HS-5 (cell line): ENCODE measurements at places on chromosomes 13 and 19.

- peak; percentile 15 for DNase-seq
These were observed 40.5 kb upstream of the KLF5 start for GRCh38 chr13:73018336-73018735.

DNA sequence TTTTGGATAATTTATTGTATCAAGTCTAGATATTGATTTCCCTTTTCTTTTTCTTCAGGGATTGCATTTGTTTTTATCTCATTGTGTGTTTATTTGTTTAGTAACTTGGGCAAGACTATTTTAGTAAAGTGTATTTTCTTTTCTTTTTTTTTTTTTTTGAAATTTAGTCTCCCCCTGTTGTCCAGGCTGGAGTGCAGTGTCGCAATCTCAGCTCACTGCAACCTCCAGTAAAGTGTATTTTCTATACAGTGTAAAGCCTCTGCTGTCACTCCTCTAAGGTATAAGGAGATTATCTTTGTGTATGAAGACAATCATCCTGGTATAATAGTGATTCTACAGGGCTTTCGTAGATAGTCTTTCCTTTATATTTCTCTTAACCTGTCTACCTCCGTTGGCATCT, 2546.0 kb downstream of the PCDH9 start:
- DNase-seq = no peak

GRCh38 chr19:6712231-6712630, 8.2 kb downstream of the C3 start:
- DNase-seq = no peak

GRCh38 chr13:107254392-107254791, 686.5 kb upstream of the ARGLU1 start:
- no peak for DNase-seq

- DNase-seq = no peak
These were observed 4.1 kb upstream of the KLF5 start for GRCh38 chr13:73054712-73055111.

- no peak for DNase-seq
These were observed 67.0 kb downstream of the ABCC4 start for GRCh38 chr13:95234242-95234641.

DNA sequence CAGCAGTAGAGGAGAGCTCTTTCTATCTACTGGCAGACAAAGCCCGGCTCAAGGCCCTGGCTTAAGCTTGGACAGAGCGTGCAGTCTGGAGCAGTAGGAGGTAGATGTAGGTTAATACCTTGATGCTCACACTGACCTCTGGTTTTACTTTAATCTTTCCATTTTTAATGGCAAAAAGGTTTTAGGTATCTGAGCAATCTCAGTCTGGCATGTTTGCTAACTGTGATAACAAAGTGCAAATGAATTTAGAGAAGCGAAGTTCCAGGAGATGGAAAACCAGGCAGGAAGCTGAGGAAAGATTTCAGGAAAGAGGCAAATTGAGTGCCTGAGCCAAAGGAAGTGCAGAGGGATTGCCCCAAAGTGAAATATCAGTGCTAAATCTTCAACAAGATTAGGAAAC, 356.6 kb downstream of the FOXO1 start:
- no peak for DNase-seq

- no peak for DNase-seq
These were observed 28.6 kb upstream of the ZNF492 start for GRCh38 chr19:22605275-22606211.

- no peak for DNase-seq
These were observed 3.9 kb downstream of the VSIG10L start for GRCh38 chr19:51337861-51338562.

- no peak for DNase-seq
These were observed 1.5 kb downstream of the GRK1 start for GRCh38 chr13:113668491-113668971.

DNA sequence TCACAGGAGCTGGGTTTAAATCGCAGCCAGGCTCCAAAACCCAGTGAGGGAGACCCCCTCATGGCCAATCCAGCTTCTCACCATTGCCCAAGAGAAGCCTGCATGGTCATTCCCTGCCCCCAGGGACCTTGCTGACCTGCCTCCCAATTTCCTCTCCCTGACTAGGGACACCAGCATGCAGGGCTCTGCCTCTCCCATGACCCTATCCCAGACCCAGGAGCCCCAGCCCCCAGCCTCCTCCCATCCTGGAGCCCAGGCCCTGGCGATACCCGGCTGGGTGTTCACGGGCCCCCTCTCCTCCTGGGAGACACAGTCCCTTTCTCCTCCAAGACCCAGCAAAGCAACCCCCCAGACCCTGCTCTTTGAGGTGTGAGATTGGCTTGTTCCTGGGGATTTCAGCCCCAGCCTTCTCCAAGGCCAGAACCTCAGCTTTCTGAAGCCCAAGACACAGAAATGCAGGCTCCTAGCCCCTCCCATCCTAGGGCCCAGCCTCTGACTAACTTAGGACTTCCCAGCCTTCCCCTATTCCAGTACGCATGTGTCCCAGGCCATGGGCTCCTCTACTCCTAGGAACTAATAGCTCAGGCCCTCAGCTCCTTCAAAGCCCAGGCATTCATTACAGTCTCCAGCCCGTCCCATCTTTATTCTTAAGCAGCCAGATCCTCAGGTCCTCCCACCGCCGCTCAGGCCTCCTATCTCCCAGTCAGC, 1.1 kb downstream of the GYS1 start:
- peak; percentile 38 for DNase-seq

DNA sequence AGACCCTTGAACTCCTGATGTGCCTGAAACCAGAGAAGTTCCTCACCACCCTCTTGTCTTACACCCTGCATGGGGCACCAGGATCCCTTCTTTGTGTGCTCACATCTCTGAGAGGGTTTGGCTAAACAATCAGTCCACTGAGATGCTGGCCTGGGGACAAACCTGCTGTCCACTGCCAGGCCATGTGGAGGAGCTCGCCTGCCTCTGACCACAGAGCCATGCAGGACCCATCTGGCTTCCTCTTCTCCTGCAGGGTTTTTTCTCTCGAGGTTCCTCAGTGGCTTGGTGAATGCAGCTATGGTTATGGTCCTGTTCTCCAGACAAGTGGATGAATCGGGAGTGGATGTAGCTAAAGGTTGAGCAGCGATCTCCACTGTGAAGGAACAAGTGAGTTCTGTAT, 49.1 kb upstream of the MEDAG start:
- DNase-seq = no peak

GRCh38 chr19:17376935-17377600, at the start of gene PLVAP:
TSS of gene PLVAP (minus strand) at chr19:17377342. CDS start at chr19:17377288, 54 bp downstream.
- DNase-seq = no peak

- DNase-seq = no peak
These were observed 4.7 kb downstream of the GPX4 start for GRCh38 chr19:1108291-1109031.

GRCh38 chr13:46552303-46552682, 677 bp upstream of the LRCH1 start:
- no peak for DNase-seq

- DNase-seq = no peak
These were observed 733 bp upstream of the CD320 start for GRCh38 chr19:8308891-8309291.

DNA sequence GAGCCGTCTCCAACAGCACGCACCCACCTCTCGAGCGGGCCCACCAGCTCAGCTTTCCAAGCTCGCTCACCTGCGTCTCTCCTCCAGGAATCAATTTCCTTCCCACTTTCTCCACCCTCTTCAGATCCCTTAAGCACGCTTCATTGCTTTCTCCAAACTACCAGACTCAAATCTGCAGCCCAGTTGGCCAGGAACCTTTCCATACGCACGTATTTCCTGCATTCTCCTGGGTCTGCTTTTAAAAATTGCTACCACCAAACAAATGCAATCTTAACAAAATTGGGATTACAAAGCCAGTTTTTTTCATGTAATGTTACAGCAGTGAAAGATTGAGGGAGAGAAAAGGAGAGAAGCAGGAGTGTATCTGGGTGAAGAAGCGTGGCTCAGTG, 1.5 kb downstream of the ENOX1 start:
- DNase-seq = no peak

- DNase-seq = no peak
These were observed 1.6 kb downstream of the LMNB2 start for GRCh38 chr19:2454962-2455850.

GRCh38 chr13:27810461-27810860, 18.2 kb downstream of the GSX1 start:
- no peak for DNase-seq
